ENCODE measurements at places on chromosomes 1 and 21.

GRCh38 chr1:899636-900317, 23.9 kb upstream of the SAMD11 start:
- DNase-seq = no peak

- DNase-seq = no peak
These were observed 636.9 kb downstream of the KIF26B start for GRCh38 chr1:245791410-245792312.

- no peak for DNase-seq
These were observed 11.2 kb upstream of the H3-3A start for GRCh38 chr1:226051365-226051764.

DNA sequence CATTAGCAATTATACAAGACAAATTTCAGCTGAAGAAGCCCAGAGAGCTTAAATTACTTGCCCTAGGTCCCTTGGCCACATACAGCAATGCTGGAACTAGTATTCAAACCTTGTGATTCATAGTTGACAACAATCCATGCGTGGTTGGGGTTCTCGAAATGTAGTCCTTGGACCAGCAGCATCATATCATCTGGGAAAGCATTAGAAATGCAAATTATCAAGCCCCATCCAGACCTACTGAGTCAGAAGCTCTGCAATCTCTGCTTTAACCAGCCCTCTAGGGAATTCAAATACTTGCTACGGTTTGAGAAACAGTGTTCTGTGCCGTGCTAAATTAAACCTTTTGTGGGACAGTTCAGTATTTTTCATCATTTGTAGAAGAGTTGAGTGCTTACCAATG, 65.1 kb downstream of the CLIC6 start:
- no peak for DNase-seq

- no peak for DNase-seq
These were observed 1.2 kb downstream of the CAMSAP2 start for GRCh38 chr1:200739702-200740570.

- no peak for DNase-seq
These were observed 21.5 kb downstream of the DESI2 start for GRCh38 chr1:244674446-244674845.

DNA sequence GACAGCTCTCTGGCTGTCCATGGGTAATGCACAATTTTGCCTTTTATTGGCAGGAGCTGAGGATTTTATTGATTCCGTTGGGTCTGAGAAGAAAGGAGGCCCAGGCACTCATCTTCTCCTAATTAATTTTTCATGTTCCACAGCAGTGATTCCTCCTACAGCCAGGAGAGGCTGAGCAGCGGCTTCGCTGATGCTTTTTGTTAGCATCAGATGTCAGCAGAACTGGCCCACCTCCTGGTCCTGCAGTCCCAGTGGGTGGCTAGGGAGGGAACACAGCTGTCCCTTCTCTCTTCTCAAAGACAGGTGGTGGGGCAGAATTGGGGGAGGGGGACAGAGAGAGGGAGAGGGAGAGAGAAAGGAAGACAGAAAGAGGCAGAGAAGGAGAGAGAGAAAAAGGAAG, 5.7 kb downstream of the MT1HL1 start:
- DNase-seq = no peak

GRCh38 chr1:153122831-153123421, 9.6 kb upstream of the SPRR2F start:
- DNase-seq = no peak

- DNase-seq = no peak
These were observed 80.0 kb downstream of the JMJD4 start for GRCh38 chr1:227654858-227655752.

- no peak for DNase-seq
These were observed 9.8 kb upstream of the HPCAL4 start for GRCh38 chr1:39701049-39701439.

DNA sequence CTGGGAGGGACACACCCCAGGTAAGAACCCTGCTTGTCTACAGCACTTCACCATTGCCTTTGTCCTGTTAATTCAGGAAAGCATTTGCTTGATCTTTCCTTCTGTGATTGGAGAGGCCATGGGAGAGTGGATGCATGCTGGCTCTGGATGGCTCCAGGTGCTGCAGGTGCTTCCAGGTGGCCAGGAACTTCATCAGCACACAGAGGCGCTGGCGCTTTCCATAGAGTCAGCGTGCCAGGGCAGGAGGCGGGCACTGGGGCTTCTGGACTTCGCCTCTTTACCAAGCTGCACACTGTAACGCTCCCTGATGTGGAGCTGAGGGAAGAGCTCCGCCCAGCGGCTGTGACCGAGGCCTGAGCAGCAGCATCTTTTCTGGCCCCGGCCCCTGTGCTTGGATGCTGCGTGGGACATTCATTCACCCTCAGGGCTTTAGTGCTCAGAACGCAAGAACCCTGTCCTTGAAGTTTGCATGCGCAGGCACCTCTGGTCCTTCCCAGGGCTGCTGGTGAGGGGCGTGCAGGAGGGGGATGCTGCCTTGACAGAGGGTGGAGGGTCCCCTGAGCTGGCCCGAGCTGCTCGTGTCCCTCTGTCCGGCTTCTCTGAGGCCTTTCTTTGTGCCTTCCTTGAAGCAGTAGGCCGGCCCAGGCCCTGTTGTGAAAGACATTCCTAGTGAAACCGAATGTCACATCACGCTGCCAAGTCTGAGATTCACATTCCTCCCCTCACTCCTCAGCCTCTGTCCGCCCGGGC, 1.6 kb upstream of the MX2 start:
- DNase-seq = peak; percentile 10

GRCh38 chr1:102420034-102420433, 423.3 kb upstream of the OLFM3 start:
- no peak for DNase-seq

- DNase-seq = no peak
These were observed 23.6 kb downstream of the RAP1GAP start for GRCh38 chr1:21645550-21645949.

GRCh38 chr1:121587777-121588176, 403.0 kb downstream of the SRGAP2C start:
- DNase-seq = no peak

DNA sequence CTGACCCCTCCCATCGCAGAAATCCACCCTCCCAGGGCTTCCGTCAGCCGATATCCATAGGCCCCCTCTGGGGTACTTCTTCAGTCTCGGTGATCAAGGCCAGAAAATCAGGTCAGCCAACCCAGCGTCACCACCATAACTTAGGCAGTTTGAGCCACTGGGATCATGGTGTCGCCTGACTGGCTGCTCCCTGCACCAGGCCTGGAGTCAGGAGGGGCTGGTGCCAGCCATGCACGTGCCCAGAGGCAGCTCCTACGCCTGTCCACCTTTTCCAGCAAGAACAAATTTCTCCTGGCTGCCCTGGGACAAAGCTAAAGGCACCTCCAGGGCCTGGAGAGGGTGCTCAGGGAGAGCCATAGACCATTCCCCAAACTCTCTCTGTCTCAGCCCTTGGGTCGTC, 4.8 kb upstream of the CTRC start:
- no peak for DNase-seq

- DNase-seq = no peak
These were observed 64.1 kb upstream of the GNG12 start for GRCh38 chr1:67897270-67897949.

- no peak for DNase-seq
These were observed 184.9 kb downstream of the DUSP10 start for GRCh38 chr1:221557013-221557412.

DNA sequence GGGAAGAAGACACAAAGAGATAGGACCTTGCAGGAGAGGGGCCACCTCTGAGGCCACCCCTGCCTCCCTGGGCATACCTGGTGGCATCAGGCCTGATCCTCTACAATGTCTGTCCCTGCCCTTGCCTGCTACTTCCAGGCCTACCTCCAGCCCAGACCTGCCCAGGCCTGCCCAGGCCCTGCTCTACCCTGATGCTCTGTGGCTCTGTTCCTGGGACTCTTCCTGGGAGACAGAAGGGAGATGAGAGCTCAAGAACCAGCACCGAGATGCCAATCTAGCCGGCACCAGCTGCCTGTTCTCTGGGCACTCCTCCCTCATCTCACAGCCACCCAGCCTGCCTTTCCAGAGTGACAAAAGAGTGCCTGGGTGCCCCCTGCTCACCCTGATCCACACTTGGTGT, 2.7 kb downstream of the CELF3 start:
- DNase-seq = no peak

DNA sequence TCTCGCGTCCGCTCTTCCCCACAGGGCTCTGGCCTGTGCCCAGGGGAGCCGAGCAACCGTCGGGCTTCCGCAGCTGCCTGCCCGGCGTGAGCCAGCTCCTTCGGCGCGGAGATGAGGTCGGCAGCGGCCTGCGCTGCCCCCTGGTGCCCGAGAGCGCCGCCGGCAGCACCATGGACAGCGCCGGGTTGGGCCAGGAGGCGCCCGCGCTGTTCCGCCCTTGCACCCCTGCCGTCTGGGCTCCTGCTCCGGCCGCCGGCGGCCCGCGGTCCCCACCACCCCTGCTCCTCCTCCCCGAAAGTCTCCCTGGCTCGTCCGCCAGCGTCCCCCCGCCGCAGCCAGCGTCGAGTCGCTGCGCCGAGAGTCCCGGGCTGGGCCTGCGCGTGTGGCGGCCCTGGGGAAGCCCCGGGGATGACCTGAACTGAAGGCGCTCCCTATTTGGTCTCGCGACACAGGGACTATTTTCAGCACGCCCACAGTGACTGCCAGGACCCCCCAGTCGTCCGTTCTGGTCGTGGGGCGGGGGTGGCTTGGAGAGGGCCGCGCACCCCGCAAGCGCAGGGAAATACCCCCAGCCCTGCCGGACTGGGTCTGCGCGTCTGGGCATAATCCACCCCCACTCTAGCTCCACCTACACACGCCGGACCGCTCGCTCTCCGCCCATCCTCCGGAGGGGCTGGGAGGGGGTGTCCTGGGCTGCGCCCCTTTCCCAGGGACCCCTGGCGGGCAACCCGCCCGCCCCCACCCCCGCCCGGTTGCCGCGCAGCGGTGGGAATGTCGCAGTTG, 1.3 kb downstream of the HES3 start:
- DNase-seq = peak; percentile 21

- no peak for DNase-seq
These were observed 26.9 kb downstream of the RAD54L start for GRCh38 chr1:46274225-46275029.

- DNase-seq = no peak
These were observed 776 bp upstream of the TNFRSF9 start for GRCh38 chr1:7941437-7941793.

GRCh38 chr1:238399558-238399957, 508.8 kb upstream of the ZP4 start:
- DNase-seq = no peak

- no peak for DNase-seq
These were observed 15.9 kb upstream of the IFNAR1 start for GRCh38 chr21:33308586-33309490.

DNA sequence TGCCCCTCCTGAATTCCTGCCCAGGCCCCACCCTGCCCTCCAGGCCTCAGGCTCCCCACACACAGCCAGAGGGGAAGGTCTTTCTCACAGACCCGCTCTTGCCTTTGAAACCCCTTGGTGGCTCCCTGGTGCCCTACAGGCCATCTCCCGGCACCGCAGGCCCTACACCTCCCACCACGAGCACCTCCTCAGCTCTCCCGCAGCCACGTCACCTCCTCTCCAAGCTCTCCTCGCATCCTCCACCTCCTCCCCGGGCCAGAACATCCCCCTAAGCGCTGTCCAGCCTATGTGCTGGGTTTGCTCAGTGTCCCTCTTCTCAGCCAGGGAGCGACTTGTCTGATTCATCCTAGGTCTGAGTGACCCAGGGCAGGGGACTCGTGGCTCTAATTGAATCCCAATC, 66.4 kb downstream of the DMRTB1 start:
- DNase-seq = no peak

DNA sequence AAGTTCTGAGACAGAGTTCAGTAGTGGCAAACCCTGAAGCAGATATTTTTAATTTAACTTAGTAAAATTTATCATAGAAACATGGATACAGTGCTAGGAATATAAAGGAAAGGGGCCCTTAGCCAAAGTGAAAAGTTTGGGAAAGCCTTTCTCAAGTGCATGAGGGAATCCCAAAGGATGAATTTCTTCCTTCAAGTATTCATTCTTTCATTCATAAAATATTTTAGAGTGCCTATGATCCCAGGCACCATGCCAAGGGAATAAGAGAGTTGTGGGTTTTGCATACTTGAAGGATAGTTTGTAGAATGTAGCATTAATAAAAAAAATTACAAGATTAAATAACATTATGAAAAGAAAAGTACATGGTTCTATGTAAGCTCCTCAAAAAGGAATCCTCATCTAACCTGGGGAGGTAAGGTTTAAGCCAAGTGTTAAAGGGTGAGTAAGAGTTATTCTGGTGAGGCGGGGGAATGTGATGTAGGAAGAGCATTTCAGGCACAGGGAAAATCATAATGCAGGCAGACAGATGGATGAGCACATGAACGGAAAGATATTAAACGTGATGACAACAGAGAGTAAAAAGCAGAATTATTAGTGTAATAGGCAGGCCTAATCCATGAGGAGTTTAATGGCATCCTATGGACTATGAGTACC, 40.4 kb upstream of the NTNG1 start:
- no peak for DNase-seq
